ENCODE measurements at places on chromosomes 7 and 10.

- no peak for DNase-seq
Observed at GRCh38 chr10:132303361-132304115, 4.2 kb downstream of the STK32C start.

GRCh38 chr7:75815418-75816064 is 1.9 kb upstream of the CCL24 start:
- no peak for DNase-seq

- DNase-seq: no peak
Observed at GRCh38 chr10:110115784-110116520, 91.5 kb upstream of the MXI1 start.

- DNase-seq: no peak
Observed at GRCh38 chr7:151671514-151671913, 151.8 kb upstream of the RHEB start.

GRCh38 chr7:117809958-117810357 is 63.3 kb downstream of the CTTNBP2 start:
- DNase-seq: no peak

GRCh38 chr10:7533657-7534479 is 123.0 kb upstream of the SFMBT2 start:
- no peak for DNase-seq

DNA sequence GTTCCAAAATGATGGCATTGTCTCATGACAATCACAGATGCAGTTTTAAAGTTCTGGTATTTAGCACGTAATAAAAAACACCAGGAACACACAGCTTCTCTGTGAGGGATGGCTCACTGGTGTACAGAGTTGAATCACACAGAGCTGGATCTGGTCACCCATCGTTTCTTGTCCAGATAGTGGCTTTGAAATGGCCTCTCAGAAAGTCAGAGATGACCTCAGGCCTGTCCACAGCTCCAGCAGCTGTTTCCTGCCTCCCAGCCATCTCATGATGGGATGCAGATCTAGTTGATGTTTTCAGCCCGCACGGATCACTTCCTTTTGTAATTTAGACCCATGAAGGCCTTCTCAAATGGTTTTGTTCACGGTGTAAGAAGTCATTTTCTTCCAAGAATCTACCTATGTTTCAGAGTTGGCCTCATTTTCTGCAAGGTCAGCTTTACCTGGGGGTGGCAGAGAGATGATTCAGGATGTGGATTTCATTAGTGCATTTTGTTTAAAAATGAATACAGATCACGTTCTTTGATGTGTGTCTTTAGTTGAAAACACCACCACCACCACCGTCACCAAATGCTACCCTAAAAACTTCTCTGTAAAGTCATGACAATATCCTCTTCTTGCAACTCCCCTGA is 166.2 kb downstream of the SNX10 start:
- DNase-seq: no peak

DNA sequence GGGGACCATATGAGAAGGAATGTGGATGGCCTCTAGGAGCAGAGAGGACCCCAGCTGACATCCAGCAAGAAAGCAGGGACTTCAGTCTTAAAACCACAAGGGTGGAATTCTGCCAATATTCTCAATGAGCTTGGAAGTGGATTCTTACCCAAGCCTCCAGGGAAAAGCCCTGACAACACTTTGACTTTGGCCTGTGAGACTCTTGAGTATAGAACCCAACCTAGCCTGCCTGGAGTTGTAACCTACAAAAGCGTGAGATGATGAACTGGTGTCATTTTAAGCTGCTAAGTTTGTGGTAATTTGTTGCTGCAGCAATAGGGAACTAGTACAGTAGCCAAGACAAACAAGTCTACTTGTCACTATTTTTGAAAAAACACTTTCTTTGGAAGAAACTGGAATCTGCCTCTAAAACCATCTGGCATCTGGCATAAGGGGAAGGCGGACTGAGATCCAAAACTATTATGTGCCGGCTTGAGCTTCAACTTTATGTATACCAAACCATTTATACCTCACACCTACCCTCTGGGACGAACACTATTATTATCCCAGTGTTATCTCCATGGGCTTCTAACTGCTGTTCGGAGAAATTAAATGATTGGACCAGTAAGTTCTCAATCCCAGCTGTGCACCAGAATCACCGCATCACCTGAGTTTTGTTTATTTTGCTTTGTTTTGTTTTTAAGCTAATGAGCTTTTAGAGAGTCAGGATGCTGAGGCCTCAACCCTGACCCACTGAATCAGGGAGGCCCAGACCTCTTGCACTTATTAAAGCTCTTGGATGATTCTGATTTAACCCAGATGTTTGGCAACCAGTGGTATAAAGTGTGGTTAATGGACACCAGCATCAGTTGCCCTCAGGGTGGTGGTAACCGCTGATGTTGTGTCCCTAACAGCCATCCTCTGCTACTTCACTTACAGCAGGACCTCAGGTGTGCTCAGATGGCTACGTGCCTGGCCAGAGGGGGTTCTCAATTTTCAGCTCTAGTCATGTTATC is 83.0 kb downstream of the C1GALT1 start:
- no peak for DNase-seq

GRCh38 chr10:101283762-101284100 is 54.5 kb upstream of the LBX1 start:
- DNase-seq: no peak

DNA sequence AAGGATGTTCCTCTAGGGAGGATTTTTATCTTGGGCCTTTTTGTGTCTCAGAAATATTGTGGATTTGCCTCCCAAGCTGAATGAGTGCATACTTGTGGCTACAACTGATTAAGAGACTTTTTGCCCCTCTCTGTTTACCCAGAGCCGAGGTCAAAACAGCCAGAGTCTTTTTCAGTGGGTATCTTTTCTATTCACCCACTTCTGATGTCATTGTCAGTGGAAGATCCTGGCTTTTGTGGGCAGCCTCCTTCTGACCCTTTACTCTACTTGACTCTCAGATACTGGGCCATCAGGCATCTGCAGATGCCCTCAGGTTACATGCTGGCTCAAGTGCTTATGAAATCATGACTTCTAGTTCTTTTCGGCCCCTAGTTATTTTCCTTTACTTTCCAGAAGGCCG is 19.6 kb upstream of the PIP4K2A start:
- DNase-seq: no peak

DNA sequence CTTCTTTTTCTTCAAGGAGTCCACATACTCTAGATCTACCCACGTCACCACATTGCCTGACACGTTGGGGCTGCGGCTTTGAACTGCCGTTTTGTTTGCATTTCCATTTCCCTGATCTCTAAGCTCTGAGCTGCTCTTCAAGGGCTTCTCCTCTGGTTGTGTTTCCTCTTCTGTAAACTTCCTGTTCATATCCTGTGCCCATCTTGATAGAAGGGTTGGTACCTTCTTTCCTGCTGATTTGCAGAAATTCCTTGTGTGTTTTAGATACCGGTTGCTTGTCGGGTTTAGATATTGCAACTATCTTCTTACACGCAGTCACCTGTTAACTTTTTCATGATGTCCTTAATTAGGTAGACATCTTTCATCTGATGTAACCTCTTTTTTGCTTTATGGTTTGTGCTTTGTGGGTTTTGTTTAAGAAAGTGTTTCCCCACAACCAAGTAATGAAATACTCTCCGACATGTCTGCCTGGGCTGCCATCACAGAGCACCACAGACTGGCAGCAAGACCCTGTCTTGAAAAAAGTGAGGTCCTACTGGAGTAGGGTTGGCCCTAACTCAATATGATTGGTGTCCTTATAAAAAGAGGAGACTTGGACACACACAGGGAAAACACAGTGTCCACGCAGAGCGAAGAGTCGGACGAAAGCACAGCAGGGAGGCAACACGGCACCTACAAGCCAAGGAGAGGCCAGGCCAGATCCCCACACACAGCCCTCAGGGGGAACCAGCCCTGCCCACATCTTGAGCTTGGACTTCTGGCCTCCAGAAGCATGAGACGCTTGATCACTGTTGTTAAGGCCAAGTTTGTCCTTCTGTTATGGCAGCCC is 99.1 kb upstream of the PDGFA start:
- DNase-seq: no peak

DNA sequence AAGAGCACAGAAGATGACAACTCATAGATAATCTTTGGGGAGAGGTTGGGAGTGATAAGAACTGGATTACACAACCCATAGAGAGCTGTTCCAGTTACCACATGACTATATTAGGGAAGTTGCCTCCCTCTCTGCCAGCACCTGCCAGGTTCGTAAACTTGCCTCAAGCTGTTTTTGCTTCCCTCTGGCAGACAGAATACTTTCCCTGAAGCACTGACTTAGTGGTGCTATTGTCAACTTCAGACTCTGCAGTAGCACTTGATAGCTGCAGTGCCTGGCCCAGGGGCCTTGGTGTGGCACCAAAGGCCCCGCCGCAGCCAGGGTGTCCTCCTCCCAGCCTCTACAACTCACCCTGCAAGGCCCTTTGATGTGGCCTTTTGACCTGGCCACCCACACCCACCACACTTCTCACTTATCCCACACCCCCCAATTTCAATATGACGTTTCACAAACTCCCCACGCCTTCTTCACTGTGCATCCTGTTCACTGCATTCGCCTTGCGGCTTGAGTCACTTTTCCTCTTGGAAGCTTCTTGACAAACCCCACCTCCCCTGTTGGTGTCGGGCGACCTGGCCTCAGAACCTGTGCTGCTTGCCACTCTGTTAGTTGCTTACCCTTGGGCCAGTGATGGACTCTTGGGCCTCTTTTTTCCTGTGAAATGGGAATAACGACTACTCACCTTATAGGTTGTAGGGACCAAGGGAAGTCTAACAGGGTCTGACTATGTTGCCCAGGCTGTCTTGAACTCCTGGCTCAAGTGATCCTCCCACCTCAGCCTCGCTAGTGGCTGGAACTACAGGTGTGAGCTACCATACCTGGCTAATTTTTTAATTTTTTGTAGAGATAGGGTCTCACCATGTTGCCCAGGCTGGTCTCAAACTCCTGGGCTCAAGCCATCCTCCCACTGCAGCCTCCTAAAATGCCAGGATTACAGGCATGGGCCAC is 50.2 kb upstream of the PODXL start:
- DNase-seq: no peak

DNA sequence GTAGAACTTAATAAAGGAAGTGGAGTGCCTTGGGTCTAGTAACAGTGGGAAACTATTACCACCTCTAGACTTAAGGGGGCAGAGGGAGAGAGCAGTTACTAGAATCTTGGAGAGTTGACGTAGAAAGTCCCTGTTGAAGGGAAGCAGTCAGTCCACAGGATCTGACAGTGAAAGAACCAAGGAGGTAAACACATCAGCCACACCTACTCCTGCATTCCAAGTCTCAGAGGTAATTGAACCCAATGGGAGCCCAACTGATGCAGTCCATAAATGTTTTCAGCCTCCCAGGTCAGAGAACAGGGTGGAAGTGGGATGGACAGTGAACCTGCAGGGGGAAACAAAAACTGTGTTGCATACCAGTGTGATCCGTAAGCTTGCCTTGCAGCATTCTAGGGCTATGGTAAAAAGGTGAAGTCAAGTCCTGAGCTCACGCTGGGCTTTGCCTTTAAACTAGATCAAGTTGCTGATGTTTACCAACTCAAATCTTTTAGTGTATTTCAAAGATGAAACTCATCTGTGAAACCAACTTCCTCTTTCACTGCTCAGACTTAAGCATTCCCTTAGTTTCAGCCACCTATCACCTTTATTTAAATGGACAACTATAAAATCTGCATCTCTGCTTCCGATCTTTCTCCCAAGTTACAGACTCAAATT is 57.2 kb downstream of the SLC16A12 start:
- no peak for DNase-seq

GRCh38 chr7:48237354-48237753 is 66.1 kb downstream of the ABCA13 start:
- DNase-seq: no peak

- no peak for DNase-seq
Observed at GRCh38 chr7:117097860-117098259, 144.6 kb downstream of the ST7 start.

DNA sequence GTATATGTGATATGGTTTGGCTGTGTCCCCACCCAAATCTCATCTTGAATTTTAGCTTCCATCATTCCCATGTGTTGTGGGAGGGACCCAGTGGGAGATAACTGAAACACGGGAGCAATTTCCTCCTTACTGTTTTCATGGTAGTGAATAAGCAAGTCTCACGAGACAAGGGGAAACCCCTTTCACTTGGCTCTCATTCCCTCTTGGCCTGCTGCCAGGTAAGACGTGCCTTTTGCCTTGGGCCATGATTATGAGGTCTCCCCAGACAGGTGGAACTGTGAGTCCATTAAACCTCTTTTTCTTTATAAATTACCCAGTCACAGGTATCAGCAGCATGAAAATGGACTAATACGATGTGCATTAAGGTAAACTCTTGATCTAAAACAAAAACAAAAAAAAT is 357.1 kb upstream of the AOAH start:
- DNase-seq: peak; percentile 7

DNA sequence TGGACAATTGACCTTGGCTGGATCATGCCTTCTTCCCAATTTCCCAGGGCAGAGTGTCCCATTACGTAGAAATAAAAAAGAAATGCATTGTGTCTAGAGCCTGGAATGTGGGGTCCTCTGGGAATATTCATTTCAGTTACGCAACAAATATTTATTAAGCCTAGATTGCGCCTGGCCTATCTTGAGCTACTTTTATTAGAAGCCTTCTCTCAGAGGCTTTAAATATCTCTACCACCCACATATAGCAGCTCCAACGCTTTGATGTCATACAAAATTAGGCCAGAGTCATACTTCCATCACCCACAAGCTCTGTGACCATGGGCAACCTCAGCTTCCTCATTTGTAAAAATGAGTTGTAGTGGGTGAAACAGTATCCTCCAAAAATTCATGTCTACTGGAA is 24.9 kb upstream of the CARD11 start:
- no peak for DNase-seq

GRCh38 chr7:127822822-127823508 is 171.0 kb downstream of the SND1 start:
- peak; percentile 73 for DNase-seq

DNA sequence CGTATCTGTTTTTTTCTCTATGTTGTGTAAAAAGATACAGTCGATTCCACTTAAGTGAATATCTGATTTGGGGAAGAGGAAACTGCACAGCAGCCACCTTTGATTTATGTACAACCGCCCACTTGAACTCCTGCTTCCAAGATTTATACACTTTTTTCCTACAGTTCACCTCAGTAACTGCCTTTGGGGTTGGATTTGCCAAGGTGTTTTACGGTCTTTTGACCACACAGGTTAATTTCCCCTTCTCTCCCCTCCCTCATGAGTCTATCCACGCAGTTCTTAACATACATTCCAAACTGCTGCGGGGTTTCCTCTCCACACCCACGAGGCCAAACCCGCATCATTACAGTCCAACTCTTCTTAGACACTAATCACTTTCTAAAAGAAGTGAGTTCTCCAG is 277.0 kb downstream of the USP6NL start:
- DNase-seq: no peak
